Stimulated activated CD4-positive, alpha-beta T cell treated with anti-CD3 and anti-CD28 coated beads, Interleukin-1b, Interleukin-23, amount 100 ng/mL, for 24 hours (primary cell): ENCODE measurements at places on chromosomes 7 and 10.

DNA sequence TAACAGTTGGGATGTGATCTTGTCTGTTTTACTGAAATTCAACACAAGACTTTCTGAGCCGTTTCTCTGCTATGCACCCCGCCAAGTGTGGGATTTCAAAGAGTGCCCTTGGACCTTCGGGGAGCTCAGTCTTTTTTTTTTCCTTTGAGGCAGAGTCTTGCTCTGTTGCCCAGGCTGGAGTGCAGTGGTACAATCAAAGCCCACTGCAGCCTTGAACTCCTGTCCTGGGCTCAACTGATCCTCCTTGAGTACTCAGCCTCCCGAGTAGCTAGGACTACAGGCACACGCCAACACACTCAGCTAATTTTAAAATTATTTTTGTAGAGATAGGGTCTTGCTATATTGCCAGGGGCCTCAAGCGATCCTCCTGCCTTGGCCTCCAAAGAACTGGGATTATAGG lies 162.9 kb downstream of the BAMBI start:
- DNase-seq, result no peak

- no peak for DNase-seq
These were observed 85.5 kb upstream of the ABI1 start for GRCh38 chr10:26946102-26946811.

DNA sequence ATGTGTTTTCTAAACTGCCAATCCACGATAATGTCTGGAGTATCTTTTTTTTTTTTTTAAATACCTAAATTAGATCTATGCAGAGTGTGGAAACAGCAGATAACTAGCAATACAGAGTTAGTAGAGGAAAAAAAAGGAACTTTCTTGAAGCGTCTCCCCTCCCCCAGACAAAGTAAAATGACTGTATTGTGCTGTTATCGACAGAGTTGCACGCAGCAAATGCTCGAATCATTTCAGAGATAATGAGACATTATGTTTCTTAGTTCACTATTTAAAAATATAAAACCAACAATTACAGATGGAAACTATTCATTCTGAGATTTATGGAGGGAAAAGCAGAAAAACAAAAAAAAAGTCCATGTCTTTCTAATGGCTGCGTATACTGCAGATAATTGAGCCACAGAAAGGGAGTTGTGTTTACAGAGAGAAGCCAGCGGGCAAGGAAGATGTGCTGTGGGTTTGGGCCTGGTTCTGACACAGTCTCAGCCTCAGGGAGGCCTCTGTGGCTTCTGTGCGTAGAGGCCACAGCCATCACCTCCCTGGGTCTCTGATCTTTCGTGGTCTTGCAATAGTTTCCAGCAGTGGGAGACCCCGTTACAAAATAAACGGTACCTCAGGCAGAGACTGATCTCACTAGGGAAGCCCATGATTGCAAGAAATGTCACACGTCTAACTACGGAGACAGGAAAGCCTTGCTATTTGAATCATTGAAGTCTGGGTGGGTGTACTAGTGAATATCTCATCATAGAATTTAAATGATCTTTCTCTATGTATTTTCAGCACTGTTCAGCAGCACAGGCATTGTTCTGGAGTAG lies 19.1 kb upstream of the KLF6 start:
- DNase-seq, result no peak

- DNase-seq, result no peak
These were observed 66.0 kb downstream of the SLC25A40 start for GRCh38 chr7:87810130-87810529.

- no peak for DNase-seq
These were observed 1.6 kb downstream of the FAM24A start for GRCh38 chr10:122911889-122912484.

GRCh38 chr10:120221873-120222485 lies 235.0 kb upstream of the PLPP4 start:
- no peak for DNase-seq

DNA sequence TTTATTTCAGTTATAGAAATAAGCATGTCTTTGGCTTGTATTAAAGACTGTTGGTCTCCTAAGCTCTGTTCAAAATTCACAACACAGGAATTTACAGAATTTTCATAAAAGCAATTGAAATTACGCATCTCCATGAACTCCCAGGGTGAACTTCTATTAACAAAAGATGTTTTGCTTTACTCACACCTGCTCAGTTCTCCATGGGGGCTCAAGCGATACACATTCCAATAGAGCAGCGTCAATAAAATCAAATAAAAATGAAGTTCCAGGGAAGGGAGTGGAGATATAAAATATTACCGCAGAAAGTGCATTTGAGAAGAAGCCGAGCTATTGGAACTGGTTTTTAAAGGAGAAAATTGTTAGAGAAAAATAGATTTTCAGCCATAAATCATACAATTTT lies 41.5 kb upstream of the ZNF438 start:
- no peak for DNase-seq

DNA sequence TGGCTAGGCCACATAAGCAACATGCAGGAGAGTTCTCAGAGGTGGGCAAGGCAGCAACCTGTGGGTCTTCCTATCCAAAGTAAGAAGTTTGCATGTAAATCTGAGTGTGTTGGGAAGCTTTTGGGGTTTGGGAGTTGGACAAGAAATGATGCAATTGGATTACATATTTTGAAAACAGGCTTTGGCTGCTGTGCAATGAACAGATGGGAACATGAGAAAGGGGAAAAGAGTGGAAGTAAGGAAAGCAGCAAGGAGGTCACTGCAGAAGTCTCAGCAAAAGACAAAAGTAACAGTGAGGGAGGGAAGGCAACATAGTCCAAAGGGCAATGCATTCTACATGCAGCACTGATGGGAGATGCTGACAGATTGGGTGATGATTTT lies 61.1 kb upstream of the C10orf90 start:
- DNase-seq, result no peak

DNA sequence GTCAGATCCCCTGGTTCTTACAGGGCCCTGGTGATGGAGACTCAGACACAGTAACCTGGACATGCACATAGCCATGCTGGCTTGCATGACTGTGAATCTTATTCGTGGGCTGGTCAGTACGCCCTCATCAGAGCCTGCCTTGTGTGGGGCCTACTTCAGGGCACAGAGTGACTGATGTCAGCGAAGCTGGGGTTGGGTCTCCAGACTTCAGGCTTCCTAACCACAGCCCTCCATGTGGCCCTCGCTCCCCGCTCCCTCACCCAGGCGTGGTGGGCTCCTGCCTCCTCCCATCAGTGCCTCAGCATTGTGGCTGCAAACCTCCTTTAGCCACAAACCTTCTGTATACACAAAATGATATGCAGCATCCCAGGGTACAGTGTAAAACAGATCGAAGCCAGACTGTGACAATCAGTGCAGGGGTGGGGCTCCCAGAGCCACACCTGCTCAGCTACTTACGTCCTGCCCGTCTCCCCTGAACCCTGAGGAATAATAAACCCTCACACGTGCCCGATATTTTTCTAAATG lies 7.1 kb upstream of the C10orf105 start:
- no peak for DNase-seq

DNA sequence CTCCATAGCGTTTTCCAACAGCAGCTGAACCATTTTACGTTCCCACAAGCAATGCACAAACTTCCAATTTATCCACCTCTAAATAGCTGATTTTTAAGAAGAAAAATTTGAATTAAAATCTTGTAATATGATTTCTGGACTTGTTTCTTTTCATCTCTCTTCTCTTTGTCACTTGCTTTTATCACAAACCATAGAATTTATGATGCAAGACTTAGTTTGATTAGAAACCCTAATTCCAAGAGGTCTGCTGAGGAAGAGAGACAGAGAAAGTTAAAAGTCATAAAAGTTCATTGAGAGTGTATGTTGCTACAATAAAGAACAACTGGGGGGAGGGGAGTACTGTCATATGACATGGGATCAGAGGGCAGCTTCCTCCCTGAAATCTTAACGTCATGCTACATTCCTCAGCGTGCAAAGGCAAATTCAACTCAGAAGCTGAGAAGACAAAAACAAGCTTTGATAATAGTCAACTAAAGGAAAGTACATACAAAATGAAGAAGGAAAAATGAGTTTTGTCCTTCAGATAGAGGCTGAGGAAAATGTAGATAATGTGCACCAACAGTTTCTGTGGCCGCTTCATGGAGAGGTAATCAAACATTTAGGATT lies 18.4 kb upstream of the CUBN start:
- no peak for DNase-seq

GRCh38 chr10:4370376-4370775 lies 455.6 kb upstream of the AKR1E2 start:
- DNase-seq, result no peak

- peak; percentile 21 for DNase-seq
These were observed 59.1 kb downstream of the STK32C start for GRCh38 chr10:132248455-132249225.

- no peak for DNase-seq
These were observed 23.5 kb downstream of the TRPV5 start for GRCh38 chr7:142910031-142910433.

DNA sequence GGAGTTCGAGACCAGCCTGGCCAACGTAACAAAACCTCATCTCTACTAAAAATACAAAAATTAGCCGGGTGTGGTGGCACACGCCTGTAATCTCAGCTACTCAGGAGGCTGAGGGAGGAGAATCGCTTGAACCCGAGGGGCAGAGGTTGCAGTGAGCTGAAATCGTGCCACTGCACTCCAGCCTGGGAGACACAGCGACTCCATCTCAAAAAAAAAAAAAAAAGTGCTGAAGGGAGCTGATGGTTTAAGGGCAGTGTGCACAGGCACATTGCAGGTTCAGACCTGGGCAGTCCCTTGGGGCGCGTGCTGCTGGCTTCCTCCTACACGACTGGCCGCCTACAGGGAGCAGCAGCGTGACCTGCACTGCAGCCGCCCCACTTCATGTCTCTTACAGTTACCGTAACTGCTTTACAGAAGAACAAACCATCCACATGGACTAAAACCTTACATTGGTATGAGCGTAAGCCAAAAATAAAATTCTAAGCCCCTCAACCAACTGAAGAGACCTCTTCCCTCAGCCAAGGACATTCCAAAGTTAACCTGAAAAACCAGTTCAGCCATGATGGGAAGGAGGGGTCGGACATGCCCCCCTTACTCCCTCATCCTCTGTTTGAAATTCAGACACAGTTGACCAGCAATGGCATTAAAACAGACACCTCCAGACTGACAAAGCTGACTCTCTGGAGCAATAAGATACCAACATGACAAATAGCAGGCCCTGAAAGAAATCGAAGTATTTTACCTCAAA lies 262.2 kb downstream of the ZMYND11 start:
- DNase-seq, result no peak

DNA sequence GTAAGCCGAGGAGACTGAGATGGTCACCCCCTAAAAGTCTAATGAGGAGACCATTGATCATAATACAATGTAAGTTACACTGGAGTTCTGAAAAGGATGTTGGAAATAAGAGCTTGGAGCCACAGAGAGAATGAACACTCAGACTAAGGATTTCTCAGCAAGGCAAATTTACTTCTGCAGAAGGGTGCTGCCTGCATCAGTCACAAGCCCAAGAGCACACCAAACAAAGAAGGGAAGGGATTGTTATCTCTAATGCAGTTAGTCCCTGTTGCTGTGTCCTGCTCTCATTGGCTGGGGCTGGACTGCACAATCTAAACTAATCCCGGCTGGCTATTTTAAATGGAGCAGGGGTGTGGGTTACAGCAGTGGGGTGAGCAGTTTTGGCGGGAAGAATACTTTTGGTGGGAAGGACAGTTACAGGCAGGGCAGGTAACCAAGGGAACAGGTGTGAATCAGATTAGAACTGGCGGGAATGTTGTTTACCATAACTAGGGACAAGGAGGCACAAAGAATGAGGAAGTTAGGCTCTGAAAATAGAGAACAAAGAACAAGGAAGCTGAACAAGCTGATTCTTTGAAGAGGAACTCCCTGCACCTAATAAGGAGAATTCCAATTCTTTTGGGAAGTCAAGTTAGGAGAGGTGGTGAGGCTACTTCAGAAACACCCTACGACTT lies 30.3 kb upstream of the TRIM24 start:
- no peak for DNase-seq

GRCh38 chr10:79149662-79150443 lies 81.1 kb downstream of the ZMIZ1 start:
- DNase-seq, result peak; percentile 25

DNA sequence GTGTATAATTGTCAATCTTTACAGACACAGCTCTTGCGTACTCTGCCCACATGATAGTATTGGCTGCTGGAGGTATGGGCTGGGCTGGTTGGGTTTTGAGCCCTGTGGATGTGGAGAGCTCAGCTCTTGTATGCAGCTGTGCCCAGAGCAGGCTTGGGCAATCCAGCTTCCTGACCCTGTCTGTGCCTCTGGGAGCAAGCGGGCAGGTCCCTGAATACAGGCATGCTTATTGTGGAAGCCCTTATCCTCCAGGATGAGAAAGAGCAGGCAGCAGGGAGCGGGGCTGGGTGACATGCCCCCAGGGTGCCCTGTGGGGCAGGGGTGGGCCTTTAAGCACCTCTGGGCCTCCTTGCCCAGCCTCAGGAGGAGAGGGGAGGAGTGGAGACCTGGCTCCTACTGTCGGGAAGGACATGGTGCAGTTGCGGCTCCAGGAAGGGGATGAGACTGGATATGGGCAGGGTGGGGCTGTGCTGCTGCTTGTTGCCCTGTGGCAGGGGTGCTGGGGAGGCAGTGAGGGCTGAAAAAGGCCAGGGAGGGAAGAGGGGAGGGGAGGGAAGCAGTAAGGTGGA lies 32.7 kb upstream of the SH2D4B start:
- no peak for DNase-seq

- no peak for DNase-seq
These were observed 636.5 kb downstream of the GALNT17 start for GRCh38 chr7:71768450-71768849.

DNA sequence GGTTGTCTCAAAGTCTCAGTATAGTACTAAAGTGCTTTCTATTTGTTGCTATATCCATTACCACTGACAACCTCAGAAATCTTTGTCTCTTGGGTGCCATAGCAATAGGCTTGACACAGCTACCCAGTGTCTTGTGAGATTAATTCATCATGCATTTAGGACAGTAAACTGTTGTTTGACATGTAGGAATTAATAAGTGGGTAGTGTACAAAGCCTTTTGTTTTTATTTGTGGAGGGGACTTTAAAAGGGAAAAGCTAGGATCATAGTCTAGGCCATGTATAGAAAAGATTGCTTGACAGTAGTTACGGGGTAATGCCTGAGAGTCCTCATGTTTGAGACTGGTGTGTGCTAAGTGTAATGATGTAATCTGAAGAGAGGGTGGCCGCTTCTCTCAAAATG lies 102.6 kb upstream of the AGR3 start:
- DNase-seq, result no peak

DNA sequence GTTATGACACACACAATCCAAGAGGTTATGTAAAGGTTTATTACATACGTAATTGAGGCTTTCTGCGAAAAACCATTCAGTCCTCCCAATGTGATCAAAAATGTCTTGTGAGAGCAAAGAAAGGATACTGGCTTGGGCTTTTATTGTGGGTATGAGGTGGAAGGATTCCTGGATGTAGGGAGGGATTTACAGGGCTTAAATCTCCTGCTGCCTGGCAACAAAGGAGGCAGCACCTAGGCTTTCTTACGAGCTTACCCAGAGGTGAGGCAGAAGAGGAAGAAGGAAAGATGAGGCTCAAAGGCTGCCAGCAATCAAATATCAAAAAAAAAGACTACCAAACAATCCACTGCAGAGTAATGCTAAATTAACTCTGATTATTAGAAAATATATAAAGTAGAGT lies 1149.5 kb upstream of the POT1 start:
- no peak for DNase-seq

GRCh38 chr7:137652721-137653120 lies 194.1 kb downstream of the DGKI start:
- no peak for DNase-seq

- no peak for DNase-seq
These were observed 93.0 kb downstream of the LYZL2 start for GRCh38 chr10:30536578-30536977.

- DNase-seq, result no peak
These were observed 244.2 kb upstream of the FOXK1 start for GRCh38 chr7:4437916-4438315.
